ENCODE measurements at places on chromosomes 3 and 15.

DNA sequence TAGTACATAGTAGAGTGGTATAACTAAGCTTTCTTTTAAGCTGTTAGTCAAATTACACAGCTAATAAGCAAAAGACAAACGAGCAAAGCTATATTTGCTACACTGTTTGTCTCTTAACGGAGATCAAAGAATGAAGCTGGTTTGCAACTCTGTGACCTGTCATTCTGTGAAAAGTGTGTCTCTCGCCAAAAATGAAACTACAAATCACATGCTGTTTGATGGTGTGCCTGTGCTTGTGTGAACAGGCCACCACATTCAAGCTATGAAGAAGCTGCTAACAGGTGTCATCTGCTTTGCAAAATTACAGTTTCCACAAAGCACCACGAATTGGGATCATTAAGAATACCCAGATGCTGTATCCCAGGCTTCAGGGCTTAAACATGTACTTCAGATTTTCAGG, 667.8 kb upstream of the NAALADL2 start:
- no peak for DNase-seq

GRCh38 chr15:47577000-47577399, 140.3 kb upstream of the SEMA6D start:
- DNase-seq, result no peak

DNA sequence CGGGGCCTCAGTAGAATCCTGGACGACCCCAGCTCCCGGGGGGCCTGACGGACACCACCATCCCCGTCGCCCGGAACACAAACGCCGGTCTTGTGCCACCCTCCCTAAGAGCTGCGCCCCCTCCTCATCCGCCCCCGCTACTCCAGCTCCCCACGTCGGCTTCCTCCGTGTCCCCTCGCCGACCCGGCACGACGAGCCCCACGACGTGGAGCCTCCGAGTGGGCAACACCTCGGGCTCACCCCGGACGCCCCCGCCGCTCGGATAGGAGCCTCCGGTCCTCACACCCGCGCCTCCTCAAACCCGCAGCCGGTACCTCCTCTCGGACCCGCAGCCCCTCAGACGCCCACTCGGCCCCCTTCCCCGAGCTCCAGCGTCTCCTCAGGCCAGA, 525 bp downstream of the NPTN start:
- DNase-seq, result peak; percentile 42

DNA sequence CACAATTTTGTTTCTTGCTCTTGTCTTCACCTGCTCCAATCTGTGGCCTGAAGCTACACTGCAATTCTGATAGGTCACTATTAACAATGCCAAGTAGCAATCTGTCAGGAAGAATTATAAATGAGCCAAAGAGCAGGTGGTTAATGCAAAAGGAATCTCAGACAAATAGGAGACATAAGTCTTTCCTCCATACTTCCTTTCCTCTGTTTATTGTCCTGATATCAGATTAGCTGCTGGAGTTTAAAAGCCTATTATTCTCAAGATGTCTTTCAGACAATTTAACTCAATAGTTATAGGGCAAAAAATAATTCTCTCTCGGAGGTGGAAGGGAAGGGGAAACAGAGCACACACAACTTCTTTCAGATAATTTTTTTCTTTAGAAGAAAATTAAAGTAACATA, 491.6 kb downstream of the MFSD1 start:
- DNase-seq, result no peak

DNA sequence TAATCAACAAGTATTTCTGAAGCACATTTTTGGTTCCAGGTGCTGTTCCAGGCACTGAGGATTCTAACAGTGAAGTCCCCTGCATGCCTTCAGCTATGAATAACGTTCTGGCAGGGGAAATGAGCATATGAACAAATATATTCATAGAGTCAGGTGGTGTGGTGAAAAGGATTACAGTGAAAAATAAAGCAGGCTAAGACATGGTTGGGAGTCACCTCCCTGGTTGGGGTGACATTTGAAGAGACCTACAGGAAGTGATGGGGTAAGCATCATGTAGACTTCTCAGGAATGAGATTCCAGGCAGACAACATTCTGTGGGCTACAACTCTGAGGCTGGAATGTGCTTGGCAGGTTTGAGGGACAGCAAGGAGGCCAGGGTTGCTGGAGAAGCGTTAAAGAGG, 15.0 kb downstream of the FRMD4B start:
- no peak for DNase-seq

GRCh38 chr3:112304611-112305010, 10.6 kb upstream of the SLC9C1 start:
- DNase-seq, result no peak
